ENCODE measurements at places on chromosomes 5 and 9. TPM values are rescaled to one million over a fixed set of nuclear protein-coding genes. Genes with fewer than 3 reads are reported as not detected.

DNA sequence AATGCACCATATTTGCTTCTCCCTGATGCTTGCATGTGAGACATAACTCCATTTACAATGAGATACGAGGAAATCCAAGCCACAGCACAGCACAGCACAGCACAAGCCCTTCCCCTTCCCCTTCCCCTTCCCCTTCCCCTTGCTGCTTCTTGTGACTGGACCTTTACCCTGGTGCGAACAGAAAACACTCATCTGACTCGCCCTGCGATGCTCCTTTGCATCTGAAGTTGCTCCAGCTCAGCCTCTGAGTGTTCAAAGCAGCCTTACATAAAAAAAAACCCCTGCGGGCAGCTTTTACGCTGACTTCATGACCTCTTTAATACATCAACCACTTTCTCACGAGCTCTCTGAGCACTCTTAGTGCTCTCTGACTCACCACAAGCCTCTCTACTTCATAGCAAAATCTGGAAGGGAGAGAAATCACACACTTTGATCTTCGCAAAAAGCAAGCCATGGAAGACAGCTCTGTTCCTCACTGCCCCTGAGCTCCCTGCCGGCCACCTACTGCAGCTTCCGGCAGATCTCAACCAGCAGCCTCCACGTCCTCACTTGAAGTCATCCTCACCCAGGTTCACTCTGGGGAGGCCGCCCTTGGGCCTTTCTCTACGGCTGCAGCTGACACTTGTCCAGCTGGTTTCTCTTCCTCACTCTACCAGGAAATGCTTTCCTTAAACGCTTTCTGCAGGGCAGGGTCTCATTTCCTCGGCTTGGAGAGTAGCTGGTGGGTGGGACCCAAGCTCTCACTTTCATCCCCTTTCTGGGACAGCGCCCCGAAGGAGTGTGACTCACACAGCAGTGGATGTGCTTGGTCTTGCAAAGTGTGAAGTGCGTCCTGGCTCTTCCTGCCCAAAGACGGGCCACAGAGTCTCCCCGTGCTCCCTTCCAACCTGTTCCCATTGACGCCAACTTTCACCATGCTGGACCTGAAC is 5.3 kb downstream of the SLC34A1 start:
- H3K4me3 ChIP-seq, result peak overlapping the region; percentile 18
- DNase-seq, result peak; percentile 59
- H3K36me3 ChIP-seq, result no peaks in the 10 kb centered on the region
- H3K27me3 ChIP-seq, result no peaks in the 10 kb centered on the region
- H3K4me1 ChIP-seq, result peaks cover 46% of the 10 kb centered on the region

DNA sequence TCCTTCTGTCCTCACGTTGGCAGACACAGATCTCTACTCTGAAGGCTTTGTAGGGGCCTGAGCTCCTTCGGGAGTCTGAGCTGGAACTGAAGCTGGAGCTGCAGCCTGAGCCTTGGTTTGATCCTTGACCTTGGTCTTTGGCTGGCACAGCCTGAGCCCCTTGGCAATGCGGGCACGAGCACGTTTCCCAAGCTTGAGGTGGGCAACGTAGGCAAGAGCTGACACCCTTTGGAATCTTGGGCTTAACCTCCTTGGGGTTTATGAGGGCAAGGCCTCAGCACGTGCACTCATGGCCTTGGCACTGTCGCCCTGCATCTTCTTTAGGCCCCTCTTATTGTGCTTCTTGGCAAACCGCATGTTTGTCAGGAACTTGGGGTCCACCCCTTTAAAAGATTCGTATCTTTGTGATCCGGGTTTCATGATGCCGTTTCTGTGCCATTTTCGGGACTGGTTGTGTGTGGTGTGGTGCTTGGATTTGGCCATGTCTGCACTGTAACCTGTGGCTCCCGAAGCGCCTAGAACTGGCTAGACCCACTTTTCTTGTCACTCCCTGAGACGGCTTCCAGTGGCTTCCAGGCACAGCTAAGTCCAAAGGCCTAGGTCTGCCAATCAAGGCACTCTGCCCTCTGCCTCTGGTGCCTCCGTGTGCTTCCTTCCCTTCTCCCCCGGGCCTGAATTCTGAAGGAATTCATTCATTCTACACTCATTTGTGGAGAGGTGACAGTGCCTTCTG is 1.4 kb downstream of the SUSD1 start:
- DNase-seq, result no peak
- H3K27ac ChIP-seq, result peak overlapping the region; percentile 55
- peak overlapping the region; percentile 81 for H3K4me3 ChIP-seq
- no peaks in the 10 kb centered on the region for H3K27me3 ChIP-seq
- H3K4me1 ChIP-seq, result peaks cover 65% of the 10 kb centered on the region

GRCh38 chr9:88809355-88810161 is 181.7 kb upstream of the S1PR3 start:
- H3K27me3 ChIP-seq, result no peaks in the 10 kb centered on the region
- H3K36me3 ChIP-seq, result no peaks in the 10 kb centered on the region
- DNase-seq, result no peak
- no peaks in the 10 kb centered on the region for H3K4me1 ChIP-seq
- H3K4me3 ChIP-seq, result no peak overlapping the region
- no peak overlapping the region for H3K27ac ChIP-seq

GRCh38 chr5:104347119-104347708 is 784.6 kb upstream of the NUDT12 start:
- no peaks in the 10 kb centered on the region for H3K27me3 ChIP-seq
- H3K36me3 ChIP-seq, result no peaks in the 10 kb centered on the region
- H3K4me3 ChIP-seq, result no peak overlapping the region

- H3K4me3 ChIP-seq, result no peak overlapping the region
- H3K27ac ChIP-seq, result no peak overlapping the region
- no peaks in the 10 kb centered on the region for H3K36me3 ChIP-seq
- no peaks in the 10 kb centered on the region for H3K27me3 ChIP-seq
- DNase-seq, result no peak
- no peaks in the 10 kb centered on the region for H3K4me1 ChIP-seq
Observed at GRCh38 chr5:14004598-14005394, 60.3 kb upstream of the DNAH5 start.

- no peak overlapping the region for H3K27ac ChIP-seq
- no peaks in the 10 kb centered on the region for H3K36me3 ChIP-seq
- DNase-seq, result no peak
Observed at GRCh38 chr9:121393318-121393717, 23.3 kb upstream of the STOM start.

GRCh38 chr9:117466111-117466510 is 51.3 kb upstream of the ASTN2 start:
- H3K36me3 ChIP-seq, result no peaks in the 10 kb centered on the region
- no peak overlapping the region for H3K4me3 ChIP-seq
- DNase-seq, result no peak
- H3K27me3 ChIP-seq, result no peaks in the 10 kb centered on the region

DNA sequence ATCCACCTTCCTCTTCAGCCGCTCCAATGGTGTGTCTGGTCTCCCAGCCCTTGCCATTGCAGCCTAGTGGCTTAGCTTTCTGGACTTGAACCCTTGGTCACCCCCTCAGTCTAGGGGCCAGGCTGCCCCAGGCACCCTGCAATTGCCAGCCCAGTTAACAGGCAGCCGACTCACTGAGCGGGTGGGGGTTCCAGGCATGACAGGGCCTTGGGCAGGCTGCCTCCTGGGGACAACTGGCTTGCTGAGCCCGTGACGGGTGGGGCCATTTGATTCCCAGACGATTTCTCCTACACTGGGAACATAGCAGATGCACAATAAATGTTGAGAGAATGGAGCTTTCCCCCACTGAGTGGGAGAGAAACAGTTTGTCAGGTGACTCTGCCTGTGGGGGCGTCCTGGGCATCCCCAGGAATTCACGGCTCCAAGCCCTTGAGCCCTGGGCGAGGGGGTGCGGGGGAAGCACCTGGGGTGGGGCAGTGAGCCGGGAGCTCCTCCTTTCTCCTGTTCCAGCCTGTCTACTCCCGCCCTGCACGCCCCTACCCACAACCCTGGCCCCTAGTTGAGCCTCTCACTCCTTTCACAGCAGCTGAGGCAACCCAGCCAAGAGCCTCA is 12.6 kb upstream of the AQP7 start:
- DNase-seq, result no peak
- peaks cover 41% of the 10 kb centered on the region for H3K4me1 ChIP-seq
- H3K36me3 ChIP-seq, result no peaks in the 10 kb centered on the region
- no peak overlapping the region for H3K27ac ChIP-seq
- no peak overlapping the region for H3K4me3 ChIP-seq

- H3K36me3 ChIP-seq, result no peaks in the 10 kb centered on the region
- H3K4me3 ChIP-seq, result no peak overlapping the region
- H3K27me3 ChIP-seq, result no peaks in the 10 kb centered on the region
- H3K4me1 ChIP-seq, result no peaks in the 10 kb centered on the region
Observed at GRCh38 chr5:81425569-81425968, 31.6 kb upstream of the ACOT12 start.

DNA sequence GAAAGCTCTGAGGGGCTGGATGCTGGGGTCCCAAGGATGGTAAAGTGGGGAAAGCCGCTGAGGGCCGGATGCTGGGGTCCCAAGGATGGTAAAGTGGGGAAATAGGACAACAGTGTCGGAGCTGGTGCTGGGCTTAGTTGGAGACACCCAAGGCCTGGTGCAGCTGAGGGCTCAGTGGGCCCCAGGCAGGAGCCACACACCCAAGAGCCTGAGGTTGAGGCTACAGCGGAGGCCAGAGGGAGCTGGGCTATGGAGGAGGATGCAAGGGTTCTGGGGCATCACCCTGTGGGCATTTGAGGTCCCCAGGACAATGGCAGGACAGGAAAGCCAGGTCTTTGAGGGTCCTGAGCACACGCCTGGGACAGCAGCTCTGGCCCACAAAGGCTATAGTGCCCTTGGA is 19.1 kb upstream of the SLC9A3 start:
- peaks cover 14% of the 10 kb centered on the region for H3K4me1 ChIP-seq
- no peak overlapping the region for H3K27ac ChIP-seq
- H3K36me3 ChIP-seq, result no peaks in the 10 kb centered on the region
- DNase-seq, result no peak
- peaks cover 3% of the 10 kb centered on the region for H3K27me3 ChIP-seq

DNA sequence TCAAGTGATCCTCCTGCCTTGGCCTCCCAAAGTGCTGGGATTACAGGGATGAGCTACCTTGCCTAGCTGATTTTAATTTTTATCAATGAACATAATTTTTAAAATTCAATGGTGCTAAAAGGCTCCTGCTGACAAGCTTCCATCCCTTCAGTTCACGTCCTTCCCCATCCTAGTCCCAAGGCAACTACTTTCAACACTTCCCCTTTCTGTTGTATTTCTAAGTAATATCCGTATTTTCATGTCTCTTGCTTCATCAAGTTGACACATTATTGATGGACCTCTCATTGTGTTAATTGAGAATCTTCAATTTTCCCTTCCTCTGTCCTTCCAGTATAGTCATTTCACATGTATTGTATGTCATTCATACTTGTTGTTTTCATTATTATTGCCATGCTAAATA is 93.8 kb upstream of the RASGRF2 start:
- no peak overlapping the region for H3K27ac ChIP-seq
- no peaks in the 10 kb centered on the region for H3K27me3 ChIP-seq
- DNase-seq, result no peak

- no peak overlapping the region for H3K27ac ChIP-seq
- H3K27me3 ChIP-seq, result no peaks in the 10 kb centered on the region
- H3K4me3 ChIP-seq, result no peak overlapping the region
- DNase-seq, result no peak
- no peaks in the 10 kb centered on the region for H3K36me3 ChIP-seq
Observed at GRCh38 chr9:26786564-26786963, 106.0 kb downstream of the CAAP1 start.

DNA sequence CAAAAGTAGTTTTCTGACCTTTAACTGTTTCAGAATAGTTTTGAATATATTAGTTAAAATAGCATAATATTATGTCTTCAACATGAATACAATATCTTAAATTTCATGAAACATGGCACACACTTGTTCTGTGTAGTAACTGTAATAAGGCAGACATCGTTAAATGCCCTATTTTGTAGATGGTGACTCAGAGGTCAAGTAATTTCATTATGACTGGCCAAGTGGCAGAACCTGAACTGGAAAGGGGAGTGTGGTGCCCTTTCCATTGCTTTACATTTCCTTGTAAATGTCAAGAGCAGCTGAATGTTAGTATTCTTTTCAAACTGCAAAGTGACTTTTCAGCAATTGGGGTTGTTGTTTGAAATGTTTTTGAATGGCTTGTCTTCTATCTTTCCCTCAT is 201.2 kb upstream of the CDKN2B start:
- H3K36me3 ChIP-seq, result no peaks in the 10 kb centered on the region
- H3K27me3 ChIP-seq, result no peaks in the 10 kb centered on the region
- H3K4me1 ChIP-seq, result peaks cover 7% of the 10 kb centered on the region
- H3K27ac ChIP-seq, result no peak overlapping the region
- H3K4me3 ChIP-seq, result no peak overlapping the region

DNA sequence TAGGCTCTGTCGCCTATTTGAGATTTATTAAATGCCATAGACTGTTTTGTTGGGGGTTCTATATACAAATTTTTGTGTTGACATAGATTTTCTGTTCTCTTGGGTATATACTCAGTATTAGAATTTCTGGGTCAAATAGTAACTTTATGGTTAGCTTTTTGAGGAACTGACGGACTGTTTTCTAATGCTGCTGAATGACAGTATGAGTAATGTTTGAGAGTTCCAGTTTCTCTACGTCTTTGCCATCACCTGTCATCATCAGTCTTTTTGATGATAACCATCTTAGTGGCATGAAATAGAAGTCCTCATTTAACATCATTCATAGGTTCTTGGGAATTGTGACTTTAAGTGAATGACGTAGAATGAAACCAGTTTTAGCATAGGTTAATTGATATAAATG is 60.1 kb downstream of the CCDC171 start:
- DNase-seq, result no peak
- H3K4me1 ChIP-seq, result no peaks in the 10 kb centered on the region
- no peak overlapping the region for H3K27ac ChIP-seq

GRCh38 chr9:34994260-34994899 is 4.8 kb downstream of the DNAJB5 start:
- no peak overlapping the region for H3K4me3 ChIP-seq
- peaks cover 4% of the 10 kb centered on the region for H3K4me1 ChIP-seq
- H3K36me3 ChIP-seq, result no peaks in the 10 kb centered on the region
- no peaks in the 10 kb centered on the region for H3K27me3 ChIP-seq
- no peak overlapping the region for H3K27ac ChIP-seq

DNA sequence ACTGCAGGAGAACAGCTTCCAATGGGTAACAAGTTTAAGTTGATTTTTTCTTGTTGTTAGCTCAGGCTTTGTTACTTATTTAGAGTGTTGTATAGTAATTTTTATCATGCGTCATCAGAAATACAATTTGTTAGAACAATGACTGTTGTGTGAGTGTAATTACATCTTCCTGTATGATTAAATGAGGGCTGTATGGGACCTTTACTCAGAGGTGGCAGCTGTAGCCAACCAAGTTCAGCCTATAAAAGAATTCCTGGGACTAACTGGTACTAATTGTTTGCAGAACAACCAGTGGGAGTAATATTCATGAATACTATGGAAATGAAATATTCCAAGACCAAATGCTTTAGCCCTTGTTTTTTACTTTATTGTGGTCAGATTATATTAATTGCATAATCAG is 30.8 kb upstream of the TJP2 start:
- no peak overlapping the region for H3K27ac ChIP-seq
- no peak overlapping the region for H3K4me3 ChIP-seq

GRCh38 chr5:126953640-126954039 is 76.7 kb downstream of the MARCHF3 start:
- DNase-seq, result no peak
- H3K4me1 ChIP-seq, result no peaks in the 10 kb centered on the region
- H3K36me3 ChIP-seq, result no peaks in the 10 kb centered on the region
- H3K27me3 ChIP-seq, result no peaks in the 10 kb centered on the region
- no peak overlapping the region for H3K27ac ChIP-seq

Gene ZFYVE16
- total RNA-seq, result 13.8 TPM

Gene OLFM1
- not detected for total RNA-seq

Gene NRG2
- total RNA-seq, result 0.24 TPM

Gene LAMC3
- 0.07 TPM for total RNA-seq

Gene CERCAM
- 2.6 TPM for total RNA-seq

Gene SARDH
- 2.0 TPM for total RNA-seq

Gene PCDHA1
- total RNA-seq, result not detected

Gene SLC6A7
- total RNA-seq, result not detected

Gene PHPT1
- 108 TPM for total RNA-seq

Gene TBC1D13
- 24.6 TPM for total RNA-seq

Gene FBP2
- total RNA-seq, result not detected

Gene GARIN3
- total RNA-seq, result 0.29 TPM

Gene TIMD4
- 1.5 TPM for total RNA-seq

Data from CD8-positive, alpha-beta memory T cell (primary cell).